NCI-H1092 (cell line): ENCODE measurements at places on chromosomes 5 and 9.

DNA sequence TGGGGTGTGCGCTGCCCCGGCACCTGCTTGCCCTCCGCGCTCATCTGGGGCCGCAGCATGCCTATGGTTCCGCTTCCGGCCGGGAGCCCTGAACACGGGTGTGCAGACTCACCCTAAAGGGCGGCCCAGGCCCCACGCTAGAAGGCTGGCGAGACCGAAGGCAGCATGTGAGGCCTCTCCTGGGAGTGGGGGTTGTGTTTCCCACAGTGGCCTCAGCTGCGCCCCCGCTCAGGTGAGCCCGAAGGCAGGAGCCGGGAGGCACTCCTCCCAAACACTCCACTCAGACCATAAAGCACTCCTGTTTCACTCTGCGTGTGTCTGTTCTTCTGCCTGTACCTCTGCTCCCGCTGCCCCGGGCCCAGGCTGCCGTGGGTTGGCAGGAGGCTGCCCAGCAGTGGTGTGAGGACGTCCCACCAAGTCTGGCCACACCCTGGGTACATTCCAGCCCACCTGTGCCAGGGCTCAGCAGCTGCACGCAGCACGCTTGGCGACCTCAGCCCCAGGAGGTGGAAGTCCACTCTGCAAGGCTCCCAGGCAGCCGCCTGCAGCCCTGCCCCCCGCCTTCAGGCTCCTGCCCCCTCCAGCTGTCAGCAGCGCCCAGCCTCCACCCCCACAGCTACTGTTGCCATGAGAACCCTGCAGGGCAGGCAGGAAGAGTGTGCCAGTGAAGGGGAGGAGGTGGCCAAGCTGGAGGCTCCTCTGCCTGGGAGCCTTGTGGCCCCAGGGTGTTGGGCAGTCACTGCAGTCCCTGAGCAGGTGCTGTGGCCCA, 1.2 kb upstream of the AJM1 start:
- DNase-seq, result peak; percentile 76

DNA sequence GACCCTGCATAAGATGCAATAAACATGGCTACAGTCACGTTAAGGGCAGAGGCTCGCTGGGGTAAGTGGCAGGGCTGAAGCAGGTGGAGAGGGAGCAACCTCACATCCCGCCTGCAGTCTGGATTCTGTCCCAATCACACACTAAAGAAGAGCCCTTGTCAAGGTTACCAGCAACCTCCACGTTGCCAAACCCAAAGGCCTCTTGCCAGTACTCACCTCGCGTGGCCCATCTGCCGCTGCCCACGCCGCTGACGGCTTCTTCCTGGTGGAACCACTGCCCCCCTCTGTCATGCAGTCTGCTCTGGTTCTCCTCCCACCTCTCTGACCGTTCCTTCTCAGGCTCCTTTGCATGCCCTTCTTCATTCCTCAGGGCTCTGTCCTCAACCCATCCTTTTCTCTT, 8.8 kb downstream of the AQP7 start:
- DNase-seq, result no peak

- no peak for DNase-seq
These were observed 50.6 kb downstream of the LHX2 start for GRCh38 chr9:124062172-124062571.

GRCh38 chr5:62100201-62100600, 205.8 kb upstream of the KIF2A start:
- no peak for DNase-seq

- DNase-seq, result no peak
These were observed 7.5 kb downstream of the ADAMTS6 start for GRCh38 chr5:65474130-65474711.

GRCh38 chr5:123035918-123036390, 571 bp downstream of the PPIC start:
- DNase-seq, result no peak

GRCh38 chr5:81961651-81962440, 10.0 kb upstream of the ATG10 start:
- DNase-seq, result no peak

DNA sequence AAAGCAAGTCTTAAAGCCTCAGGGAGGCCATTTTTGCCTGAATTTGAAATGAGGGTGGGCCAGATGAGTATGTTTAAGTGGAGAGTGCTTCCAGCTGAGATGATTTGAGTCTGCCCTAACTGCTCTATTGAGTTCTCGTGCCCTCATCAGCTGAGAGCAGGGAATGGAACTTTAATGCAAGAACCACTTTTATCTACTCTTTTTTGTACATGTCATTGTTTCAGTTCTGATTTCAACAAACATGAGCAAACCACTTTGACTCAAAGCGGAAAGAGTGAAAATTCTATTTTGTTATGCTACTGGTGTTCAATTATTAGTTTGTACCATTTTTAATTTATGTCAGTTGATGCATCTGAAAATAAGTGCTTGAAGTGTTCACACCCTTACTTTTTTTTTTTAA, 35.8 kb downstream of the DCAF10 start:
- DNase-seq, result no peak

GRCh38 chr5:11040345-11040744, 279.3 kb upstream of the DAP start:
- no peak for DNase-seq

GRCh38 chr9:70581214-70581954, 166.9 kb upstream of the KLF9 start:
- DNase-seq, result no peak

- no peak for DNase-seq
These were observed 307.1 kb downstream of the TLE1 start for GRCh38 chr9:81382281-81382680.

DNA sequence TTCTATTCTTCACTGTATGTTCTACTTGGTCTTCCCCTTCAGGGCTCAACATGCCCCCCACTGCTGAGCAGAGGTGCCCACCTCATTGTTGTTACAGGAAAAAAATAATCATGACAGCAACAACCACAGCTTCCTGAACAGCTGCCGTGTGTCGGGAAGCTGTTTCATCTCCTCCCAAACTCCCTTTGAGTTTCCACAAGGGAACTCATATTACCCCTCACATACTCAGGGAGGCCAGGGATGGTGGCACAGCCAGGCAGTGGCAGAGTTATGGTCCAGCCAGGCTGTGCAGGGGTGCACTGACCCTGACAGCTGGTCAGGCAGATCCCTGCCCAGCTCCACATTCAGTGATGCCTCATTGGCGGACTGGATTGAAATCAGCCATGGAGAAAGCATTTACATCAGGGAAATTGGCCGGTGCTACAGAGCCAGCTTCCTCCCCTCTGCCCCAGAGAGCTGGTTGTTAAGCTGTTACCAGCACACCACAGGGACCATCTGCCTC, 37.3 kb downstream of the SARDH start:
- no peak for DNase-seq

GRCh38 chr9:4299005-4299795, 668 bp downstream of the GLIS3 start:
- no peak for DNase-seq

DNA sequence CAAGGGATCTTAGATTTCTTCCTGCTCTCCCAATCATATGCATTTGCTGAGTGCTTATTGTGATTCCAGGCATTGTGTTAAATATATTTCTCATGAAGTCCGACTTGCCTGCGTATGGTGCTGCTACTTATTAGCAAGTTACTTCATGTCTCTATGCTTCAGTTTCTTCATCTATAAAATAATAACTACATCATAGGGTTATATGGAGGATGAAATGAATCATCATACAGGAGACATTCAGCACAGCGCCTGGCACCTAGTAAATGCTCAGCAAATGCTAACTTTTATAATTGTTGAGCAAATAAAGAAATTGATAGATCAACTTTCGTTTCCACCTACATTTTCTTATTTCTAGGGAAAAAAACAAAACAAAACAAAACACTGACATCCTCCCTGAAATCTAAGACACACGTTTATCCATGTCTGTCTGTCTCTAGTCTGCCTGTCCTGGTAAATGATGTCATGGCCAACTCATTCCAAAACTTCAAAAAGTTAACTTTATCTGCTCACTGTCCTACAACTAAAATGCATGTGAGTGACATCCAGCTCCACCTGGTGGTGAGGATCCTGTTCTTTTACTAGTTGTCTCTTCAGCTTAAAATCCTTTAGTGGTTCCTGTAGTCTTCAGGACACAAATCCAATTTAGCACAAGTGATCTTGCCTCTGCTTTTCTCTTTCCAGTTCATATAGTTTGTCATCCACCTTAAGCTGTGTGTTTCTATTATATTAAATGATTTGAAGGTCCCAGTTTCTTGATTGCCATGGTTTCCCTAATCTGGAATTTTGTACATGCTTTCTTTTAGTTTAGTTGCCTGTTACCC, 27.7 kb downstream of the PPP3R2 start:
- DNase-seq, result no peak

- DNase-seq, result no peak
These were observed 63.0 kb upstream of the SELENOP start for GRCh38 chr5:42874621-42875198.

GRCh38 chr5:179343719-179344430, 1.4 kb downstream of the ADAMTS2 start:
- DNase-seq, result no peak

- DNase-seq, result no peak
These were observed 58.0 kb downstream of the CEP120 start for GRCh38 chr5:123365156-123365555.
